Stimulated activated CD4-positive, alpha-beta T cell treated with anti-CD3 and anti-CD28 coated beads, Interleukin-4, amount 100 ng/mL, for 48 hours (primary cell): ENCODE measurements at places on chromosomes 4 and X.

DNA sequence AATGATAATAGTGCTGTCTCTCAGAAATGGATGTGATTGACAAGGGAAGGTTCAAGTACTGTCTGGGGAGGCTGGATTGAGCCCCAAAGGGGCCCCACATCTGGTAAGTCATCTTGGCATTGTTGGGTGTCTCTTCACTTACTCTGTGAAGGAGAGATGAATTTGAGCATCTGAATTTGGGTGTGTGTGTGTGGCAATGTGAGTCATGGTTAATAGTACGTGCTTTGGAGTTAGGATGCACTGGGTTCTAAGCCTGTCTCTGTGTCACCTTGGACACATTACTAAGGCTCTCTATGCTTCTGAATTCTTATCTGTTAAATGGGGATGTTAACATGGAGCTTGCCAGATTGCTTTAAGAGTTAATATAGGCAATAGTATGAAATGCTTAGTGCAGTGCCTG lies 80.4 kb downstream of the FRAS1 start:
- DNase-seq = no peak

GRCh38 chr4:84887824-84888223 lies 78.7 kb downstream of the WDFY3 start:
- no peak for DNase-seq

DNA sequence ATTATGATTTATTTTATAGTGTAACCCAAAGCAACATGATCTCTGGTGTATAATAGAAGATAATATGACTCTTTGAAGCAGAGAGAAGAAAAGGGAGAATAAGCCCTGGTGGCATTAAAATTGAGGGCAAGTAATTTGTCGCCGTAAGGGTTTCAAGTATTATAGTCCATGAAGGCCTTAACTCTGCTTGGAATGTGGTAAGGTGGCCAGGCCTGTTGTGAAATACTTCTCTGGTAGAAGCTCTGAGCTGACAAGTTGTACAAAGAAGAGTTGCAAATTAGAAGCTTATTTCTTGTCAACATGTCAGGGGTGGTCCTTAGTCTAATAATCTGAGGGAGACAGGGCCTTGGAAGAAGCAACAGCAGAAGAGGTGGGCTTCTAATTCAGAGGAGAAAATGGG lies 151.7 kb upstream of the HHIP start:
- DNase-seq = no peak

GRCh38 chr4:59637596-59637995 lies 1562.5 kb upstream of the ADGRL3 start:
- DNase-seq = no peak

- no peak for DNase-seq
These were observed 236.8 kb downstream of the ARHGAP10 start for GRCh38 chr4:147968641-147969040.
